ENCODE measurements at places on chromosomes 1 and 21.

GRCh38 chr1:202687798-202688197 is 22.5 kb downstream of the SYT2 start:
- no peak for DNase-seq

GRCh38 chr1:41518471-41518870 is 34.0 kb upstream of the EDN2 start:
- no peak for DNase-seq

DNA sequence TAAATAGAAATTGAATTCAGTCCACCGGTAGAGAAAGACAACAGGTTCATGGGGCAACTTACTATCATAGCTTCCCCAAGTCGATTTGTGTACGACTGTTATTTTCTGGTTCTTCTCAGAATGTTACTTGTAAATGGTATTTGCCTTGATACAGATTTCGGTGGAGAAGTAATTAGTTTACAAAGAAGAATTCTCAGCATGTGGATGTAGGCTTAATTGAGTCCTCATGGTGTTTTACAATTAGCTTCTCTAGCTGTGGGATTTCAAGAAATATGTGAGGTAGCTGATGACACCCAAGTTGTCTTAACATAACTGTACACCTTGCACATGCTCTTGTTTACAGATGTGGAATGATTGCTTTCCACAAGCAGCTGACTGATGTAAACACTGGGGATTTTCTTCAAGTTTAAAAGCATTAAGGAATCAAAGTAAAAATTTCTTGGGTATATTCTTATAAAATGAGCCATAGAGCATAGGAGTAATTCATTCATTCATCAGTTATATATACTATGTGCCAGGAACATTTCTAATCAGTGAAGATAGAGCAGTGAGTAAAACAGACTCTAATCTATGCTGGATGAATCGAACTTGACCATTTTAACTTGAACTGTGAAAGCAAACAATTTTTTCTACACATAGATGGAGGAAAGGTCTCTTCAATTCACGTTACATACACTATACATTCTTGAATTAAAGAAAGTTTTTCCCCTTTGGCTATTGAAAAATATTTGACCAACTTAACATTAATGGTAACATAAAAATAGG is 1.4 kb downstream of the MACO1 start:
- no peak for DNase-seq

DNA sequence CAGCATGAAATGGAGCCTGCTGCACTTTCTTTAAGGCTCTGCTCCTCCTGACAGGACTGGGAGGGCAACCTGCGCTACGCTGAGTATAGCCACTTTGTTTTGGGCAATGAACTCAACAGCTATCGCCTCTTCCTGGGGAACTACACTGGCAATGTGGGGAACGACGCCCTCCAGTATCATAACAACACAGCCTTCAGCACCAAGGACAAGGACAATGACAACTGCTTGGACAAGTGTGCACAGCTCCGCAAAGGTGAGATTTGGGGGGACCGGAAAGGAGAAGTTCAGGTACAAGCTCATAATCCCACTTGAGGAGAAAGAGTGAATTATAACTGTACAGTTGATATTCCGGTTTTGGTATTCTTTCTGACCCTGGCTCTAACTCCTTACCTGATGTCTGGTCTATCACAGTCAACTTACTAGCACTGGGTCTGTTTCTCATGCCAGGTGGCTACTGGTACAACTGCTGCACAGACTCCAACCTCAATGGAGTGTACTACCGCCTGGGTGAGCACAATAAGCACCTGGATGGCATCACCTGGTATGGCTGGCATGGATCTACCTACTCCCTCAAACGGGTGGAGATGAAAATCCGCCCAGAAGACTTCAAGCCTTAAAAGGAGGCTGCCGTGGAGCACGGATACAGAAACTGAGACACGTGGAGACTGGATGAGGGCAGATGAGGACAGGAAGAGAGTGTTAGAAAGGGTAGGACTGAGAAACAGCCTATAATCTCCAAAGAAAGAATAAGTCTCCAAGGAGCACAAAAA is 5.4 kb downstream of the ANGPTL7 start:
- DNase-seq, result no peak

DNA sequence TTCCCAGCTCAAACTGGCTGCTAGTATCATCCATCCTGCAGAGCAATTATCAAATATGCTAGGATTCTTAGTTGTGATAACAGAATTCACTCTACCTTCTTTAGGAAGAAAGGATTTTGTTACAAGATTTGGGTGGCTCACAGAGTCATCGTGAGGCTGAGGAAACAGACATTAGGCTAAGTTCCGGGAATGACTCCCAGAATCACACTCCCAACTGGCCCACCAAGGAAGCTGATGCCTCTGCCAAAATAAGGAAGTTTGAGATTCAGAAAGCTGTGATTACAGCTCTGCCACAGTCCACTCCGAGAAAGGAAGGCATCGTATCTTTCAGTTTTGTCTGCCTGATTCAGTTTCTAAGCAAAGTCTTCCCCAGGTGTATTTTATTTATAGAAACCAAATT is 50.6 kb upstream of the LYPLAL1 start:
- peak; percentile 19 for DNase-seq

- DNase-seq, result peak; percentile 95
These were observed 109.6 kb downstream of the PLPP3 start for GRCh38 chr1:56469640-56470371.

DNA sequence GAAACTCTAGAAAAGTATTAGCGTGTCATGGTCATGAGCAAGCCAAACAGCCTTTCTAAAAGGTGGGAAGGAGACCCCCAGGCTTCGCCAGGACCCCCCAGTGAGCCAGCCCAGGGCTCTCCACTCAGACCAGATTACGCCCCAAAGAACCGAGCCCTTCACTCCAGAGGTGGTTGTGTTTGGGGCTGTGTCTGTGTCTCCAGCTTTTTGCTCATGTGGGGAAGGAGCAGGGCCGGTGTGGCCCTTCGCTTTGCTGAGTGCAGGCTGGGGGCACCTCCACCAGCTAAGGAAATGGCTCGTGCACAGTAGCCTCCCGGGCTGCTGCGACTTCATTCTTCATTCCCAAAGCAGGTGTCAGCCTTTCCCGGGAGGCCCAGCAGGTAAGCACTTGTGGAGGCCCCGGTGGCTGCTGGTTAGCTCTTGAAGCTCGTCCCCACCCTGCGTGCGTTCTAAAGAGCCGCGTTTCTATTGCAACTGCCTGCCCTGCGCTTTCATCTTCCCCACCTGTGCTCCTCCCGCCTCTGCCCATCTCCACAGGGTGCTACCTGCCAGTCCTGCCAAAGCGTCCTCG is 531 bp downstream of the TSPEAR start:
- no peak for DNase-seq

- no peak for DNase-seq
These were observed 137.8 kb downstream of the GALNT2 start for GRCh38 chr1:230204842-230205241.

- DNase-seq, result no peak
These were observed 45.4 kb downstream of the ADSS2 start for GRCh38 chr1:244406337-244406736.

DNA sequence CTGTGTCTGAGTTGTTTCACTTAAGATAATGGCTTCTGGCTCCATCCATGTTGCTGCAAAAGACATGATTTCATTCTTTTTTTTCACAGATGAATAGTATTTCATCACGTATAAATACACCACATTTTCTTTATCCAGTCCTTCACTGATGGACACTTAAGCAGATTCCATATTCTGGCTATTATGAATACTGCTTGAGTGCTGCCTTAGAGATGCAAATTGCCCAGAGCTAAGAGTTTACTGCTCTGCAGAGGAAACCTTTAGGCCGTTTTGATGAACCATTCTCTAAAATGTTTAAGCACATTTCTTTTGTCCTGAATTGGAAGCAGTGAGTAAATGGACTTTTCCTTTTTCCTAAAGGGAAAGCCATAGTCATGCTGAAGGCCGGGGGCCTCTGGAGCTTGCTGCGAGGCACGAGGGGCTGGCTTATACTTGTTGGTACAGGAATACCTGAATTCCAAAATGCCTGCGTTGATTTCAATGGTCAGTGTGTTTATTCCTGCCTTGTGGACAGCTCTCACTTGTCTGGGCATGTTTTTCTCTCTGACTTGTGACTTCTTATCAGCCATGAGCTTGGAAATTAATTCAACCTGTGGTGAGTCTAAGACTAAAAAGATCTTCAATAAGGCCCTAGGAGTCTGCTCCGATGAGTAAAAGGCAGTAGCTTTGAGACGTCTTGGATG is 201.0 kb upstream of the MAP1LC3C start:
- no peak for DNase-seq

DNA sequence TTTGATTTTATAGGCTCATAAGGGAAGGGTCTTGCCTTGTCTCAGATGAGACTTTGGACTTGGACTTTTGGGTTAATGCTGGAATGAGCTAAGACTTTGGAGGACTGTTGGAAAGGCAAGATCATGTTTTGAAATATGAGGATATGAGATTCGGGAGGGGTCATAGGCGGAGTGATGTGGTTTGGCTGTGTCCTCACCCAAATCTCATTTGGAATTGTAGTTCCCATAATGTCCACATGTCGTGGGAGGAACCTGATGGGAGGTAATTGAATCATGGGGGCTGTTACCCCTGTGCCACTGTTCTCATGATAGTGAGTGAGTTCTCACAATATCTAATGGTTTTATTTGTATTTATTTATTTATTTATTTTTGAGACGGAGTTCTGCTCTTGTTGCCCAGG is 6.9 kb upstream of the CSDE1 start:
- DNase-seq, result no peak

DNA sequence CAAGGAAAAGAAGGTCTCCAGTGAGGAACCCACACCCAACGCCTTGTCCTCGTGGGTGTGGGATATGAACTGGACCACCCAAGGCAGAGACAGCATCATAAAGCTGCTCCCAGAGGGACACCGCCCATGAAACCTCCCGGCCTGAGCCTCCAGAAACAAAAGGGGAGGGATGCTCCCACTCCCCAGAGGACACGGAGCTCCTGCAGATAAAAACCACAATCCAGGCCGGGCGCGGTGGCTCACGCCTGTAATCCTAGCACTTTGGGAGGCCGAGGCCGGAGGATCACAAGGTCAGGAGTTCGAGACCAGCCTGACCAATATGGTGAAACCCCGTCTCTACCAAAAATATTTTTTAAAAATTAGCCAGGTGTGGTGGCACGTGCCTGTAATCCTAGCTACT is 66.4 kb downstream of the CHD5 start:
- no peak for DNase-seq

DNA sequence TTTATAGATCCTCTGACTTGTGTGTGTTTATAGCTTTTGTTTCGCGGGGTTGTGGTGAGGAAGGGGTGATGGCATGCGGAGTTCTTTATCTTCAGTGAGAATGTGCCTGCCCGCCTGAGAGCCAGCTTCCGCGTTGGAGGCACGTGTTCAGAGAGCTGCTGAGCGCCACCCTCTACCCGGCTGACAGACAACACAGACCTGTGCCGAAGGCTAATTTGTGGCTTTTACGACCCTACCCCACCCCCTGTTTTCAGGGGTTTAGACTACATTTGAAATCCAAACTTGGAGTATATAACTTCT is 14.4 kb upstream of the CD101 start:
- no peak for DNase-seq

All from suppressor macrophage treated with lipopolysaccharide for 1 hour (primary cell).